ENCODE measurements at places on chromosomes 1 and 21.

GRCh38 chr1:8875216-8875861 is 3.1 kb downstream of the ENO1 start:
- no peak for ATAC-seq

GRCh38 chr1:1406821-1407635 is at the start of gene MRPL20:
TSS of gene MRPL20 (minus strand) at chr1:1407293. CDS start at chr1:1407217, 76 bp downstream.
- ATAC-seq = peak; percentile 98

GRCh38 chr1:177863796-177864195 is 106.1 kb downstream of the SEC16B start:
- no peak for ATAC-seq

DNA sequence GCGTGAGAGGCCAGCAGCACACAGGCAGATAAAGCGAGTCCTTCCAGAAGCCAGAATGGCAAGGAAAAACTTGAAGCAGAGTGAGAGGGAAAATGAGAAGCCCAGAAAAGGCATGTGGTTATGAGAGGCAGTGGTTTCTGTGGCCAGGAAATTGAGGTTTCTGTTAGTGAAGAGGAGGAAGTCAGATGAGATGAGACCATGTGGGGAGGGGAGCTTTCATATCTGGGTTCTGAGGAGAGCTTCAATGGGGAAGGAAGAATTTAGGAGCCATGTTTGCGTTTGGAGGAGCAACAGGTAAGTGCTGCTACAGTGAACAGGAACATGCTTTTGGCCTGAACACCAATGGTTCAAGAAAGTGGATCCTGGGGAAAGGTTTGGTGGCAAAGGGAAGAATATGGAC is 6.1 kb upstream of the CD1A start:
- peak; percentile 91 for ATAC-seq

DNA sequence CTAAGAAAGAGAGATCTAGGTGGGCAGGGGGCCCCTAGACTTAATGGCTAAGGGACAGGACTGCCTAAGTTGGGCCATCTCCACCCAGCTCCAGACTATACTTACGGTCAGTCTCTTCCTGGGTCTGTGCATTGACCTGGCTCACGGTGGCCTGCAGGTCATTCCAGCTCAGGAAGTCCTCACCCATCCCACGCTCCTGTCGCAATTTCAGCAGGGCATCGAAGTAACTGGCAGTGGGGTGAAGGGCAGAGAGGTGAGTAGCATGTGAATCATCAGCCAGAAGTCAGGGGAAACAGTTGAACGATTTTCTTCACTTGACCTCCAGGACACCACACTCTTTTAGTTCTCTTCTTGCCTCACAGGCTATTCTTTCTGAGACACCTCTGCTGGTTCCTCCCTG is 20.5 kb downstream of the IQGAP3 start:
- ATAC-seq = no peak

GRCh38 chr1:157842939-157843338 is 1.3 kb upstream of the CD5L start:
- peak; percentile 78 for ATAC-seq

DNA sequence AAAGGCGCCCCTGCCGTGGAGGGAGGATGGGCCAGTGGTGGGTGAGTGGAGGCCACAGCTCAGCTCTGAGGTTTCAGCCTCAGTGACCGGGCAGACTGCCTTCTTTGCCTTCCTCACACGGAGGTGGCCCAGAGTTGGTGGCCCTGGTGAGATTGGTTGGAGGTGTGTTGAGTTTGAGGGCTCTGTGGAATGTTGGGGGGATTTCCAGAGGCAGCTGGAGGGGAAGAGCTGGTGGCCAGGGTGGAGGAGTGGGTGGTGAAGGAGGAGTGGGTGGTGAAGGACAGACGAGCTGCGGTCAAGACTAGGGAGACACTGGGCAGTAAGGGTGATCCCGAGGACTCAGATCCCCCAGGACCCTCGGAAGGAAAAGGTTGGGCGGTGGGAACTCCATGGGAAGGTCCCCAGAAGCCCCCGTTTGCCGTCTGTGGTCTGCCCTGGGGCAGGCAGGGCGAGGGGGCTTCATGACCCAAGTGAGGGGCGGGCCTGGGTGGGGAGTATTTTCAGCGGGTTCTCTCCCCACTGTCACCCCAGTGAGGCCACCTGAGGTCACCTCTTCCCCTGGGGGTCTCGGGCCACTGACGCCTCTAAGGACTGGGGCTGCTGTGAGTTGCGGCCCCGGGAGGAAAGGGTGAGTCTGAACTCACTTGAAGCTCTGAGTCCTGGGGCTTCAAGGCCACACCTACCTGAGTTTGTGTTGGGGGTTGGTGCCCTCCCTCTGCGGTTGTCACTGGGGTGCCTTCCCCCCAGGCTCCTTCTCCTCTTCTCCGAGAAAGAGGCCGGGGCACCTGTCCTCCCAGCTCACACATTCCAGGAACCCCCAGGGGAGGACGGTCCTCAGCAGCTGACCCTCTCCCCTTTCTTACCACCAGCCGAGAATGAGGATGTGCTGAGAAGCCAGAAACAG is 22.7 kb upstream of the PIK3CD start:
- ATAC-seq = peak; percentile 73

DNA sequence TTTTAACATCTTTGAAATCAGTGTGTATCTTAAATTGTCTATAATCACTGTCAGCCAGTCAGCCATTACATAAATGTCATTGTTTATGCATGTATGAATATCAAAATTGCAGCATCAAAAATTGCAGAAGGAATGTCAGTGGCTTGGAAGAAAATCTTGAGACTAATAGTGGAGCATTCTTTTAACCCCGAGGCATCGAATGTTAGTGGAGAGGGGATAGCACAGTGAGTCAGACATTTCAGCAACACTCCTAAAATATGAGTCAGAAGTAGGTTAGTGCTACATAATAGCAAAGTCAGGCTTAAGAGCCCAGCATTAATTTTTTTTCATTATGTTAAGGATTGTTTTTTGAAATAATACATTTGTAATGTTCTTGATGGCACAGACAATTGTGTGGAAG is 45.5 kb downstream of the SNRPE start:
- no peak for ATAC-seq

DNA sequence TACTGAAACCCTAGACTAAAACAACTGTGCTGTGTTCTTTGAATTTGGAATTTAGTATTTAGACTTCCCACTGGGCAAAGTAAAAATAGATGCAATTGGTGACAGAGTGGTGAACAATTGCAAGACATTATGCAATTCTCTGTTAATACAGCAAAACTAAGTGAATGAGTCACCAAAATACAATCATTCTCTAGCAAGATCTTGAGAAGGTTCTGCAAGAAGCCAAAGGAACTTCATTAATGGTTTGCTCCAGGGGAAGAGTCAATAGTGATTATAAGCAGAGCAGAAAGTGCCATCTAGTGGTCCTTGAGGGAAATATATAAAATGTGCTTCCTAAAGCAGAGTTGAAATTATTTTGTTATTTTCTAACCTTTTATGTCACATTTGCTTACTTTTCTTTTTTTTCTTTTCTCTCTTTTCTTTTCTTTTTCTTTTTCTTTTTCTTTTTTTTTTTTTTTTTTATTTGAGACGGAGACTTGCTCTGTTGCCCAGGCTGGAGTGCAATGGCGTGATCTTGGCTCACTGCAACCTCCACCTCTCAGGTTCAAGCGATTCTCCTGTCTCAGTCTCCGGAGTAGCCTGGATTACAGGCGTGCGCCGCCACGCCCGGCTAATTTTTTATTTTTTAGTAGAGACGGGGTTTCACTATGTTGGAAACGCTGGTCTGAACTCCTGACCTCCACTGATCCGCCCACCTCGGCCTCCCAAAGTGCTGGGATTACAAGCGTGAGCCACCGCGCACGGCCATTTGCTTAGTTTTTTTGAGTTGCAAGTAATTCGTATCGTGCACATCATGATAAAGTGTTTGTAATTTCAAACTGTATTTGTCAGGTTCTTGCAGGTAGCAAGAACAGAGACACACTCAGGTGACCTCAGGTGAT is 99.2 kb downstream of the CTH start:
- ATAC-seq = peak; percentile 54

DNA sequence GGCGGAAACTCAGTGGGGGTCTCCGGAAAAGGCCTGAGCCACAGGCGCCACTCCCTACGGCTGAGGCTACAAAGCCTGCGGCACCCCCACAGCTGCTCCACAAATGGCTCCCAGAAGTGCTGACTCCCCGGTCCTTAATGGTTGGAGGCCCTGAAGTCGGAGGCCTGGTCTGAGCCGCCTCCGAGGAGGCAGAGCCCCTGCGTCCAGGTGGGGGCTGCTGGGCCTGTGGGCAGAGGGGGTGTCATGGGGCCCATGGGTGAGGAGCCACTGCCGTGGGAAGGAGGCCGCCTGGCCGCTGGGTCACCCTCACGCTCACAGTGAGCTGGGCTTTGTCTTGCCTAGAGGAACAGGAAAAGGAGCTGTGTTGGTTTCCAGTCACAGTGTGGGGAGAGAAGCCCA is 12.4 kb upstream of the COL18A1 start:
- ATAC-seq = no peak

DNA sequence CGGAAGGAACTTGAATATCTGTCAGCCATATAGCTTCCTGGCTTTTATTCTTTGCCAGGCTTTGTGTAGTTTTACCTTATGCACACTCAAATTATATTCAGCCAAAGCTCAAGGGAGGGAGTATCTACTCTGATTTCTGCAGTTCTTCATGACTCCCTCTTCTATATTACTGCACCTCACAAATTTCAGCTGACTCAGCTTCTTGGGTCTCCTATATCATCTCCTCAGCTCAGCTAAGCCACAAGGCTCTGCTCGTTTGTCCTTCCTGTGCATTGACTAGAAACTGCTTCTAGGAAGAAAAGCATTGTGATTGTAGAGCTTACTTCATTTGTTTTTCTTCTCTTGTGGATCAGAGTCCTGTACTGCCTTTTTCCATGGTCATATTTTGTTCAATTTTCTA is 37.4 kb downstream of the BTBD8 start:
- ATAC-seq = no peak

GRCh38 chr1:18237371-18237770 is 129.8 kb downstream of the IGSF21 start:
- ATAC-seq = no peak

Measured in stimulated activated memory B cell treated with anti-CD40 and anti-IgM and Interleukin-4, amounts not matched to agents 10 μg/mL and 1 μg/mL and 100 μg/mL, for 72 hours (primary cell).